ENCODE measurements at places on chromosomes 13 and 19.
A peak's percentile ranks its signal among the peaks of the same experiment; 100 is the strongest.

GRCh38 chr13:73816702-73817101 lies 317.5 kb downstream of the KLF12 start:
- DNase-seq: no peak

- DNase-seq: no peak
These were observed 24.9 kb upstream of the ZNF681 start for GRCh38 chr19:23783636-23784035.

- DNase-seq: no peak
These were observed 518 bp downstream of the TFDP1 start for GRCh38 chr13:113584870-113585671.

GRCh38 chr13:44074611-44075010 lies 194.9 kb downstream of the LACC1 start:
- no peak for DNase-seq

DNA sequence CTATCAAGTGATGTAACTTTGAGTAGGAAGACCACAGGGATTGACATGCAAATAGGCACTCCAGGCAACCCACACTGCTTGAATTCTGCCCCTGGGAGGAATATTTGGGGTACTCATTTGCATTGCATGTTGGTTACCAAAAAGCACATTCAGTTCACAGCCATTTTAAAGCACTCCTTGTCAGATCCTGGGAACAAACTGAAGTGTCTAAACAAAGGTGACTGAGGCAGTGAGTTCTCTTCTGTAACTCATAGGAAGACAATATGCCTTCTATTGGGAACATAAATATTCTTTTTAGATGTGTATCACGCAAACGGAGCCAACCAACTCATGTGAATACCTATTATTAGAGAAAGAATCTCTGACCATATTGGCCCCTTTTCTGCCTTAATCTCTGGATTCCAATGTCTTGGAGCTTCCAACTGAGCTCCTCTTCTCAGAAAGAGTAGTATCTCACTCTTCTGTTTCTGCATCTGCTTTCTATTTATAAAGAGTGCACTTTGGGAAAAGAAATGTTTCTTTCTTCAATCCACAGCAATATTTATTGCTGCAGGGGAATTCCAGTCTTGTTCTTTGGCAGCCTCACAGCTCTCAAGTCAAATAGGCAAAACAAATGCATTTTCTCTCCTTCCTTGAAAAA lies 125.7 kb upstream of the NBEA start:
- DNase-seq: no peak

- no peak for DNase-seq
These were observed 219.1 kb downstream of the LMO7 start for GRCh38 chr13:75855216-75855615.

DNA sequence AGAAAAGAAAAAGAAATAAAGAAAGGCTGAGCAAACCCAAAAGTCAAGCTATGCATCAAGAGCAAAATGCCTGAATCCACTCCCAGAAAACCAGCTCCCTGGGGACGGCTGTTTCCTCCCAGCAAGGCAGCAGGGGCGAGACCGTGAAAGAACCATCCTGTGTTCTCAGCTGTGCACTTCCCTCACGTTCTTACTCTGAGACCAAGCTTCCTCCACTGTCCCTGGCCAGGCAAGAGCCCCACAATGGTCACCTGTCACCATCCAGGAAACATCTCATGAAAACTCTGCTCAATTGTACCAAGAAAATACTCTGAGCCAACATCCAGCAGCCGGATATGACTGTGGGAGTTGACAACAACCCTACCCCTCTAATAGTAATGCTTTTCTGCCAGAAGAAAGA lies 22.9 kb downstream of the RAB20 start:
- DNase-seq: peak; percentile 10

GRCh38 chr13:45500492-45501174 lies 35.9 kb downstream of the COG3 start:
- no peak for DNase-seq

GRCh38 chr13:105871326-105871725 lies 664.1 kb downstream of the EFNB2 start:
- DNase-seq: no peak

- no peak for DNase-seq
These were observed 3.8 kb upstream of the PRKD2 start for GRCh38 chr19:46720503-46721239.

GRCh38 chr13:100521851-100522617 lies 66.6 kb downstream of the GGACT start:
- no peak for DNase-seq

GRCh38 chr13:50452028-50452427 lies 391.5 kb downstream of the DLEU7 start:
- no peak for DNase-seq

GRCh38 chr19:17248011-17248776 lies 2.5 kb upstream of the NR2F6 start:
- no peak for DNase-seq

DNA sequence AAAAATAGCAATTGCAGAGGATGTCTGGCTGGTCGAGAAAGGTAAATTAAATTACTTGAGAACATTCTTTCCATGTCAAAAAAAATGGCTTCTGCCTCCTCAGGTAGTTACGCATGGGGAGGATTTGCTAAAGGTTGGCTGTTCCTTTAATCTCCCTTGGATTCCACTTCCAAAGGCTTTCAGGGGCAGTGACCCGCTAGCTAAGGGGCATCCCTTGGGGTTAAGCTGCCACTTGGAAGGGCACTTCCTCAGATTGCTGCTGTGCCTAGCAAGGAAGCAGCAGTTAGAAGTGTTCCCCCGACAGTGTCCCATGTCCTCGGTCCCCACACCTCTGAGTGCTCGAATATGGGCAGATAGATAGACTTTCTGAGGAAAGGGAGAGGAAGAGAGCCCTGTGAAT lies 108.5 kb downstream of the RGCC start:
- no peak for DNase-seq

GRCh38 chr13:31056644-31057271 lies 104.9 kb downstream of the HSPH1 start:
- no peak for DNase-seq

GRCh38 chr19:12647490-12648071 lies 19.0 kb downstream of the MAN2B1 start:
- DNase-seq: peak; percentile 56

GRCh38 chr13:30974350-30974749 lies 41.9 kb downstream of the TEX26 start:
- no peak for DNase-seq

DNA sequence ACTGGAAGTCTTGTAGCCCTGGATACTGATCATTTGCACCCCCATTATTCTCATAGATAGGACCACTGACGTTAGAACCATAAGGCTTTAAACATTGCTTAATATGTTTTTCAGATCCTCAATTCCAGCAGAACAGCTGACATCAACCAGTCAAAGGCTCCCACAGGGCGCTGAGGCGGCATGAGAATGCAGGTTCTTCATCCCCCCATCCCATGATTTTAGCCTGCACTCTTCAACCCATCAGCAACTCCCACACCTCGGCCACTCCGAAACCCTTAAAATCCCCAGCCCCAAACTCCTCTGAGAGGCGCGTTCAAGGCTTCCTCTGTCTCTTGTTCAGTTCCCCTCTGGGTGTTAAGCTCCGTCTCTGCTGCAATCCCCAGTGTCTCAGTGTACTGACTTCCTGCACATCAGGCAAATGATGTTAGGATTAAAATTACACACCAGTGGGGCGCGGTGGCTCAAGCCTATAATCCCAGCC lies 24.3 kb upstream of the LAMP1 start:
- DNase-seq: no peak

DNA sequence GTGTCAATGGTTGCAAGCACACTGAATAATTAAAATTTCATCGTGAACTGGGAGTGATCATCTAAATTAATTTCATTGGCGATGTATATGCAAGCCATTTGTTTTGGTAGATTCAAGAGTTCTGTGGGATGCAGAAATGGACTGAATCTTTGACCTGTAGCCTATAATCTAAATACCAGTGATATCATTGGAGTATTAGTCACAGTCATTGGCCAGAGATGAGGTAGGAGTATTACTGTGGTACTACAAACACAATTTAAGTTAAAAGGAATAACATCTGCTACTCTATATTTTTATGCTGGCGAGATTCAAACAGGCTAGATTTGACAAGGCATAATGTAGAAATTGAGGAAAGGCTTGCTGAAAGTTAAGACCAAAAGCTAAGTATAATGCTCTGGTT lies 14.0 kb downstream of the FRY start:
- no peak for DNase-seq

DNA sequence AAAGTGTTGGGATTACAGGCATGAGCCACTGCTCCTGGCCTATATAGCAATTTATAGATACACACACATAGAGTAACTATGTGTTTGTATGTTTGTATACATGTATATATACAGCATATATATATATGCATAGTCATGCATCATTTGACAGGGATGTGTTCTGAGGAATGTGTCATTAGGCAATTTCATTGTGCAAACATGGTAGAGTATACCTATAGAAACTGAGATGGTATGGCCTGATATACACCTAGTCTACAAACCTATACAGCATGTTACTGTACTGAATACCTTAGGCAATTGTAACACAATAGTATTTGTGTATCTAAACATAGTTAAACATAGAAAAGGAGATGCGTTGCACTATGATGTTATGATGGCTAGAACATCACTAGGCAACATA lies 53.0 kb upstream of the PCCA start:
- no peak for DNase-seq

DNA sequence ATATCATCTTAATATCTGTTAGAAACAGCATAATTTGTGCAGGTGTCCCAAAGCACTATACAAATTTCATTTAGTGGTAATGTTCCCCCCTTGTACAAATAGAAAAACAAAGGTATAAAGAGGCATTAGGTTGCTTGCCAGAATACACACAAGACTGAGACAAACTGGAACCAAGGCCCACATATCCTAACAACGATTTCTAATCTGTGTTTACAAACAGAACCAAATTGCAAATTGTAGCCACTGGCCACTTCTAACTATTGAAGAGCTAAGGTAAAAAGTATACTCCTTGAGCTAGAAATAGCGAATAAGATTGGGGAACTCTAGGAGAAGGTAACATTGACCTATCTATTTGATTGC lies 526.1 kb downstream of the KLF12 start:
- DNase-seq: no peak

- DNase-seq: no peak
These were observed 11.2 kb downstream of the WDFY2 start for GRCh38 chr13:51595416-51595815.

- no peak for DNase-seq
These were observed 4.0 kb downstream of the GRIN2D start for GRCh38 chr19:48397263-48398101.

DNA sequence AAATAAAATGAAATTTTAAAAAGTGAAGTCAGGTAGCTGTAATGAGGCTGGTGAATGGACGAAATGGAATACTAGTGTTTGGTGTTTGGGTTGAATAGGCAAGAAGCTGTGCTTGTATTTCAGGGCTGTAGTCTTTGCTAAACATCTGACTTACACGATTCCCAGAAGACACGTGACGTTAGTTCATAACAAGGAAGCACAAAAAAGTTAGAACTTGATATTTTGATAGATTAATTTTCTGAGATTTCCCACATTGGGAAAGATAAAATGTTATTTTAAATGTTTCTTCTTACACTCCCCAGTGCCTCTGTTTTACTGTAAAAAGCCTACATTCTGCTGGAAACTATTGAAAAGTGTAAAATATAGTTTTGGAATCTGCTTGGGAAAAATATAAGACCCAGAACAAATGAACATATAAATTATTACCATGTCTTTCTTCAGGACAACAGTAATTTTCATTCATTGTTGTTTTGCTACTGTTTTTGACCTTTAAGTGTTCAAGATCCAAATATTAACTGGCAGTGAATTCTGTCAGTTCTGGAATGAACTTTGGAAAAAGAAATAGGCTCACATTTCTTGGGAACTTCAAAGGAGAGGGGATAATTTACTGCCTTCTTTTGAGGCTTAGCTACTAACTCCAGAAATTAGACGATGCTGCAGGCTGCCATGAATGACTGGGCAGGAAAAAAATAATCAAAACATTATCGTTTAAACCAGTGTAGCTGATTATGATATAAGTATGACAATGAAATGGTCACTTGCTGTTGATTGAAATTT lies 241.3 kb downstream of the SLITRK6 start:
- DNase-seq: no peak

GRCh38 chr13:75789451-75790197 lies 153.5 kb downstream of the LMO7 start:
- no peak for DNase-seq

DNA sequence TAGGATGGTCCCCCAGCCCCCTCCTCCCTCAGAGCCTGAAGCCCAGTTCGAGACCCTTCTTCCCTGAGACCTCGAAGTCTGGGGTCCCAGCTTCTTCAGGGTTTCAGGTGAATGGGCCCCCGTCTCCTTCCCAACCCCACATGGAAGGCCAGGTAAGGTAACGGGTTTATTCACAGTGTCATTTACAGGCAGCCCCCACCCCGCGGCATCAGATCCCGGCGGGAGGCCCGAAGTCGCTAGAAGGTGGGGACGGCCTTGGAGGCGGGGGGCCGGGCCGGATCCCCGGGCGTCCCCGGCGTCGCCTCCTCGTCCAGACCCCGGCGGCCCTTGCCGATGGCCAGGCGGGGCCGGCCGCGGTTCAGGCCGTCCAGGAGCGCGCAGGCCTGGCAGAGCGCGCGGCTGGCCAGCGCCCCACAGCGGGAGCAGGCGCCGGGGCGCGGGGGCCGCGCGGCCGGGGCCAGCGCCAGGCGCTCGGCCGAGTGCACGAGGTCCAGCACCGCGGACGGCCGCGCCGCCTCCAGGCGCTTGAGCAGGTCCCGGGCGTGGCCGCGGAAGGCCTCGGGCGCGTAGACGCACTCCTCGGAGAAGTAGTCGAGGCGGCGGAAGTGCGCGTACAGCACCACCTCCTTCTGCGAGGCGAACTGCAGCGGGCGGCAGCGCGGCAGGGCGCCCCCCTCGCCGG lies 9.7 kb downstream of the CTU1 start:
- peak; percentile 64 for DNase-seq
